CD4-positive, alpha-beta T cell treated with Interferon alpha-2 for 1 hour (primary cell): ENCODE measurements at places on chromosomes 6 and 20.

DNA sequence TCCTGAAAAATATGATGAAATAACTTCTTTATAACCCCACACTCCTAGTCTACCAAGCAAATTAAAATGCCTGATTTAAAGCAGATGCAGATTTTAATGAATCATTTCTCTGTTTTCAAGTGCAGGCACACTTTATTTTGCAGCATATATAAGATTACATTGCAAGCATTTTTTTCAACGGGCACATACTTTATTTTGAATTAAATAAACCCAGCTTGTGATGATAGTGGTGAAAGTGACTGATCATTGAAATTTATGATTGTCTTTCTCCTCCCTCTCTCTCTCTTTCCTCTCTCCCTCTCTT, 12.2 kb upstream of the MOXD1 start:
- DNase-seq, result no peak

DNA sequence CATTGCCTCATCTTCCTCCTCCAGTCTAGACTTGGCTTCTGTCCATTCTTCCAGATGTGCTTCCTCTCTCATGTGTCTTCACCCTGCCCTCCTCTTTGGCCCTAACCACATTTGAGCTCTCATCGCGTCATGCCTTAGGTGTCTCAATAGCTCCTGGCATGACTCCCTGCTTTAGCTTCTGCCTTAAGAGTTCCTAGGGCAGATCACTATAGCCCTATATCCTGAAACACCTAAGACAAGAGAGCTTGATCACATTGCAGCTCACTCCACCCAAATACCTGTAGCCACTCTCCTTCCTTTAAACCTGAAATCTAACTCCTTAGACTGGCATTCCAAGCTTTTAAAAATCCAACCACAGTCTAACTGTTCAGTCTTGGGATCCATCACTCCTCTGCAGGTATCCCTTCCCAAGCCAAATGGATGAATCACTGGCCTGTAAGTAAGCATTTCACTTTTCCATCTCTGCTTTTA, 69.0 kb upstream of the STXBP5 start:
- DNase-seq, result no peak

GRCh38 chr20:760751-761417, 7.4 kb downstream of the SLC52A3 start:
- DNase-seq, result no peak

- peak; percentile 24 for DNase-seq
Observed at GRCh38 chr6:107318100-107318736, 141.1 kb downstream of the PDSS2 start.

DNA sequence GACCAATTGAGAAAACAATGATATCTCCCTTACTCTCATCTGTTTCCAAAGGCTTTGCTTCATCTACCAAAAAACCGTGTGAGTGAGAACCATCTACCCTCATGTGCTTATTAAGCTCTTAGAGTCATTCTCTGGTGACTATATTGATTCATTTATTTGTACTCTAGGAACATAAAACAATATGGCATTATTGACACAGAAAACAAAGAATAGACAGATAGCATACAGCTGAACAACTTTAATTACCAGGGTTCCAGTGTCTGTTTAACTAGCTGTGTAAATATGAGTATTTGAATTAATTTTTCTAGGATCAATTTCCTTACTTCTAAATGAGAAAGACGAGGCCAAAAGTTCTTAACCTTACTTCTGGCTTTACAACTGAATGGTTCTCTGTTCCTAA, 31.3 kb upstream of the HEY2 start:
- DNase-seq, result no peak

GRCh38 chr6:143971482-143972205, 36.4 kb downstream of the PLAGL1 start:
- no peak for DNase-seq

GRCh38 chr6:27837625-27838057, 74.6 kb downstream of the OR2B2 start:
- DNase-seq, result no peak

DNA sequence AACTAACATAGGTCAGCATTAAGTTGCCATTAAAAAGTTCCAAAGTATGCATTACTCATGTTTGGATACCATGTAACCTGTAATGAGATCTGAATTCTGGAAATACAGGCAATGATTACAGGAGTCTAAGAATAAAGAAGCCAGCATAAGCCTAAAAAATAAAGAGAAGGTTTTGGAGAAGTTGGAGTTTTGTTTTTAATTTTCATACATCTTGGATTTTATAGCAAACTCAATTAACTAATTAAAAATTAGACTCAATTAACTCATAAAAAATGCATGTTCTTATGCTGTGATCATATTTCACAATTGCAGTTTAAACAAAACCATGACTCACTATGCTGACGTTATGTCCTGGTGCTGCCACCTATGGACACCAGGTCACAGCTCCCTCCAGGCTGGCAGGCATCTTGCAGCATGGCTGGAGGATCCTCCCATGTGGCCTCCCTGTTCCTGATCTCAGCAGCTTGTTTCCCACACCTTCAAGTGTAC, 648.8 kb upstream of the AGPAT4 start:
- DNase-seq, result no peak

DNA sequence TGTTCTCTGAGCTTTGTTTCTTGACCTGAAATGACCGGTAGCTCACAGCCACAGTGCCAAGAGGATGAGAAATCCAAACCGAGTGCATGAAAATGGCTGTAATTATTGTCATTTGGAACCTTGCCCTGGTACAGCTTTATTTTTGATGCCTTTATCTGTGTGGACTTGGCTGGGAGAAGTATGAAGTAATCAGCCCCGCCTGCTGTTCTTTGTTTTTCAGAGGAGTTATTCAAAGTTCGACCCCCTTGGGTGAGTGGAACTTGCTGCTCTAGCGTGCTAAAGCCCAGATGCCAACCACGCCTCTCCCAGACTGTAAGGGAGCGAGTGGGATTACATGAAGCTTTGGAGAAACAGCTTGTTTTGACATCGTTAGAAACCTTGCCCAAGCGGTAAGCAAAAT, 48.3 kb downstream of the ECT2L start:
- DNase-seq, result no peak

- no peak for DNase-seq
Observed at GRCh38 chr6:133207754-133208153, 33.4 kb upstream of the EYA4 start.

- no peak for DNase-seq
Observed at GRCh38 chr6:24440897-24441598, 38.3 kb downstream of the MRS2 start.

DNA sequence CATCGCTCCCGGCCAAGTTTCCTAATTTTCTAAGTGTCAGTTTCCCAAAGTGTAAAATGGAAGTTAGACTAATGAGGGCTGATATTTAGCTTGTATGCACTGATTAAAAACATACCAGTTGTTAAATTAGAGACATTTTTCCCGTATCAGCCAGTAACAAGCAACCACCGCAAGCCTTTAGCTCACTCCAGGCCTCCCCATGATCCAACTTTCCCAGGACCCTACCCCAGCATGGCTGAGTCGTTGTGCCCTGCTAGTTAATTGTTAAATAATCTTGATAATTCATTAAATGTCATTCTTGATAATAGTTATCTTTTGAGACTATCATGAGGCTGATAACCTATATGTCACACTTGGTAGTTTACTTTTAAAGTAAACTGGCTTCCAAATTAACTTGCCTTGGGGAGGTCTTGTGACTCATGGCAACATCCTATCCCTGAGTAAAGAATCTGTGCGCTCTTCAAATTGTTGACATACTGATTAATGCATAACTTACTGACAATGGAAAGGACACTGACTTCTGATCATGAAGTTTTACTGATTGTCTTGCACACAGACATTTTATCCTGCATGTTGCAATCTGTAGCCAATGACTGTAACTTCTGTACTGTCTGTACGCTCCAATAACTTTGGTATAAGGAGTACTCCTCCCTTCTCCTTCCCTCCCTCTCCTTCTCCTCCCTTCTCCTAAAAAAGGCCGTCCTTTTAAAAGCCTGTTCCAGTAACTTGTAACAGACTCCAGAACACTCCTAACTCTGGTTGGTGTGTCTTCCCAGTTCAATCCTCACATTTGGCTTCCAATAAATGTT, 6.3 kb upstream of the GTF3C6 start:
- no peak for DNase-seq

DNA sequence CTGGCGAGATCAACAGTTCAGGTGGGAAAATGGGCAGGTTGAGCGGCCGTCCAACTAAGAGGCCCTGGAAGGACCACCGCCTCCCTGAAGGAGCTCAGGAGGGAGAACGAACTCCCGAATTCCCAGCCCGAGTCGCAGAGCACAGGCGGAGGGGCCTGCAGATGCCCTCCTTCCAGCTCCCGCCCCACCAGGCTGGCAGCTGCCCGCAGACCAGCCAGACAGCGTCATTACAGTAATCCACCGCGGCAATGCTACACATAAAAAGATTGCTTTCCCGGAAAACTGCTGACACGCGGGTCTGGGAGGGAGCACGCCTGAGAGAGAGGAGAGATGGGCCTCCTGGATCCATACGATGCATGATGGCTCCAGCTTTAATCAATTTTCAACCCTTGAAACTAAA, 30.5 kb upstream of the SLCO4A1 start:
- no peak for DNase-seq

GRCh38 chr6:85561750-85562357, 31.8 kb downstream of the SNX14 start:
- DNase-seq, result no peak

GRCh38 chr6:134449004-134449403, 131.1 kb upstream of the SGK1 start:
- no peak for DNase-seq
